ENCODE measurements at places on chromosomes 3 and 15. TPM values are rescaled to one million over a fixed set of nuclear protein-coding genes. Genes with fewer than 3 reads are reported as not detected.

The TM4SF4 gene
- total RNA-seq = not detected

The B3GNT5 gene
- 15.1 TPM for total RNA-seq

DNA sequence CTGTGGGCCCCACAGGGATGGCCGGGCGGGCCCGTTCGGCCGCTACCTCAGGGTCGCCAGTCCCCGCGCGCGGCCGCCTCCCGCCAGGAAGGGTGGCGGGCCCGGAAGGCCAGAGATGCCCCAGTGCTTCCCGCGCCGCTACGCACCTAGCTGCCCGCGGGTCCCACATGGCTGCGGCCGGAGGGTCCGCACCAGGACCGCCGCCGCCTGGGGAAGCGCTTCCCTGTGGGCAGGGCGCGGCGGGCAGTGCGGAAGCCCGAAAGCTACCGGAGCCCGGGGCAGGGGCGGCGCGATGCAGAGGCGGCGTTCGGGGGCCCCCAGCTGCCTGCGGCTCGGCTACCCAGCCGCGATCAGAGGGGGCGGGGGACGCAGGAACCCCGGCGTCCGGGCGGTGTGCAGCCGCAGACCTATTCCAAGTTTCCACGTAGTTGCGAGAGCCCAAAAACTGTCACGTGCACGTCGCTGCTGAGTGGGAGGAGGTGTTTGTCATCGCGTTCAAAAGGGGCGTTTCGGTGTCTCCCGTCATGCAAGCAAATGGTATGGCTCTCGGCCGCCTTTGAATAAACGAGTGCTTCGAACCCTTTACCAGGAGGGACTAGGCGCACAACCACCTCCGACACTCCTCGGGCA, at the start of gene TRANK1:
TSS of gene TRANK1 (minus strand) at position 414 of the 630 bp plus-strand sequence. CDS start at position 169, 245 bp downstream.
- peak within 1 kb of the TSS; percentile 38 for H3K27ac ChIP-seq
- H3K4me3 ChIP-seq = peak within 1 kb of the TSS; percentile 71
- no peaks in the 10 kb centered on the region for H3K36me3 ChIP-seq
- H3K4me1 ChIP-seq = peaks cover 3% of the 10 kb centered on the region
- no peak for DNase-seq
- H3K27me3 ChIP-seq = no peaks in the 10 kb centered on the region

DNA sequence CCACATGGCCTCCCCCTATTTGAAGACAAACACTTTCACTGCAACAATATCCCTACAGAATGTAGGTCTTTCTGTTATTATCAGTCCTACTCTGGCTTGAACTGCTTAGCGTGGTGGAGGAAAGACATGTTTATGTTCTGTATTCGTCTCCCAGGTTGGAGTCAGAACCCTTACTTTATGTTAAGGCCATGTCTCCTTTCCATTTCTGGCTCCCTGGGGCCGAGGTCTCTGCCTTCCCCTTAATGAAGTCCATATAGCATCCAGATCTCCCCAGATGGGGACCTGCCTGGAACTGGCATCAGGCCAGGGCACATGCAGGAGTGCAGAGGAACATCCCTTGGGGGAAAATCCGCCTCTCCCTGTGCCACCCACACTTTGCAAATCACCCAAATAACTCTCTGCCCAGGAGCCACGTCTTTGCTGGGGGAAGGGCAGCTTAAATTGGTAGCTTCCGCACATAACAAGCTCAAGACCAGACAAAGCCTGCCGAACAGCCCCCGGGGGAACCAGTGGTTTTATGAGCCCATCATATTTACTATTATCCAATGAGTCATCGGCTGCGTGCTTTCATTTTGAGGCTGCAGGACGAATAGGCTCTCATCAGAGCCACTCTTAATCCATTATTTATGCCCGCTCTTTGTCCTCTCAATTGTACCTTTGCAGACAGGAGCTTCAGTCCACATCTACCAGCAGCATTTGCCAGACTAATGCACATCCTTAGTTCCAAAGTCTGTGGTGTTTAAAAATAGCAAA, 237.0 kb downstream of the UACA start:
- H3K27me3 ChIP-seq = peaks cover 25% of the 10 kb centered on the region
- H3K4me3 ChIP-seq = peak overlapping the region; percentile 26
- no peaks in the 10 kb centered on the region for H3K36me3 ChIP-seq
- no peak overlapping the region for H3K27ac ChIP-seq

GRCh38 chr3:25695731-25696420, 31.2 kb upstream of the TOP2B start:
- H3K27me3 ChIP-seq = no peaks in the 10 kb centered on the region
- no peak overlapping the region for H3K4me3 ChIP-seq
- no peak for DNase-seq
- no peaks in the 10 kb centered on the region for H3K36me3 ChIP-seq

GRCh38 chr15:58043192-58043903, 22.2 kb downstream of the ALDH1A2 start:
- H3K27ac ChIP-seq = no peak overlapping the region
- DNase-seq = no peak
- no peaks in the 10 kb centered on the region for H3K36me3 ChIP-seq
- no peak overlapping the region for H3K4me3 ChIP-seq
- H3K4me1 ChIP-seq = no peaks in the 10 kb centered on the region

- DNase-seq = no peak
- H3K4me1 ChIP-seq = peaks cover 15% of the 10 kb centered on the region
- H3K27me3 ChIP-seq = no peaks in the 10 kb centered on the region
- no peak overlapping the region for H3K4me3 ChIP-seq
These were observed 90.6 kb downstream of the LIPC start for GRCh38 chr15:58522391-58522790.

DNA sequence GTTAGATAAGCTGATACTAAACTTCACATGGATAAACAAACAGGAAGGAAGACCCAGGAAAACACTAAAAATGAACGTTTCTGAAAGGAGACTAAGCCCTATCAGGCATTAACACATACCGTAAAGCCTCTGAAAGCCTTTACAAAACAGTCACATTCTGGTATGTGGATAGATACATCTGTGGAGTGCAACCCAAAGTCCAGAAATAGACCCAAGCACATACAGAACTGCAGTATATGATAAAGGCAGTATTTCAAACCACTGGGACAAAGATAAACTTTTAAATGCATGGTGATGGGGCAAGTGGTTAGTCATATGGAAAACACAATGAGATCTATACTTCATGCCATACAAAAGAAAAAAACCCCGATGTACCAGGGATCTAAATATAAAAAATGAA, 26.0 kb downstream of the DCBLD2 start:
- no peak overlapping the region for H3K4me3 ChIP-seq
- no peak overlapping the region for H3K27ac ChIP-seq
- peaks cover 72% of the 10 kb centered on the region for H3K36me3 ChIP-seq
- H3K27me3 ChIP-seq = no peaks in the 10 kb centered on the region

GRCh38 chr3:69563981-69564380, 175.3 kb upstream of the MITF start:
- H3K27ac ChIP-seq = no peak overlapping the region
- H3K27me3 ChIP-seq = no peaks in the 10 kb centered on the region
- no peak for DNase-seq
- H3K36me3 ChIP-seq = no peaks in the 10 kb centered on the region

DNA sequence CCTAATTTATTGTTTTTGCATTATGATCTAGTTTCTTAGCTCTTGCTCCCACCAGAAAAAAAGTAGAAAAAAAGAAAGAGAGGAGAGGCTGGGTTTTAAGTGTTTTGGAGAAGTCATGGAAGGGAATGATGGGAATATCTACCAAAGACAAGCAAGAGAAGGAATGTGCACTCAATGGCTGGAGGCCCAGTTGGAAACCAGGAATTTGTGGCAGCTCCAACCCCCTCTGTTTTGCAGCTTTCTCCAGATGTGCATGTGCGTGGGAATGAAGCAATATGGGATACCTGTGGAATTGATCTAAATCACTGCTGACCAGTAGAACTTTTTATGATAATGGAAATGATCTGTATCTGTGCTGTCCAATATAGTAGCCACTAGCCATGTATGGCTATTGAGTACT, 27.1 kb downstream of the EIF2AK4 start:
- H3K36me3 ChIP-seq = peaks cover 69% of the 10 kb centered on the region
- no peaks in the 10 kb centered on the region for H3K4me1 ChIP-seq
- peak; percentile 2 for DNase-seq
- H3K4me3 ChIP-seq = no peak overlapping the region
- no peaks in the 10 kb centered on the region for H3K27me3 ChIP-seq

GRCh38 chr3:23246651-23247050, 43.5 kb downstream of the UBE2E2 start:
- no peak for DNase-seq
- H3K27ac ChIP-seq = no peak overlapping the region
- no peaks in the 10 kb centered on the region for H3K36me3 ChIP-seq
- H3K4me1 ChIP-seq = peaks cover 3% of the 10 kb centered on the region
- H3K27me3 ChIP-seq = no peaks in the 10 kb centered on the region
- no peak overlapping the region for H3K4me3 ChIP-seq

GRCh38 chr15:84981711-84982300, at the start of gene PDE8A:
Gene PDE8A (plus strand): TSS chr15:84981856. CDS start chr15:84982163, 307 bp downstream.
- H3K4me3 ChIP-seq = peak within 1 kb of the TSS; percentile 77
- peak; percentile 37 for DNase-seq
- no peaks in the 10 kb centered on the region for H3K36me3 ChIP-seq
- H3K27ac ChIP-seq = peak within 1 kb of the TSS; percentile 93
- peaks cover 11% of the 10 kb centered on the region for H3K4me1 ChIP-seq

- no peaks in the 10 kb centered on the region for H3K27me3 ChIP-seq
- no peak overlapping the region for H3K27ac ChIP-seq
These were observed 204.4 kb downstream of the OTOL1 start for GRCh38 chr3:161700998-161701397.

- H3K27ac ChIP-seq = no peak overlapping the region
- DNase-seq = no peak
- no peaks in the 10 kb centered on the region for H3K4me1 ChIP-seq
- H3K36me3 ChIP-seq = no peaks in the 10 kb centered on the region
- no peaks in the 10 kb centered on the region for H3K27me3 ChIP-seq
These were observed 333.1 kb downstream of the CLSTN2 start for GRCh38 chr3:140268103-140268502.

The EXOSC7 gene
- 38.6 TPM for total RNA-seq

The TMEM266 gene
- total RNA-seq = 0.36 TPM
